ENCODE measurements at places on chromosomes 13 and 19.

GRCh38 chr13:97366172-97366688 lies 67.7 kb upstream of the RAP2A start:
- no peak for DNase-seq

DNA sequence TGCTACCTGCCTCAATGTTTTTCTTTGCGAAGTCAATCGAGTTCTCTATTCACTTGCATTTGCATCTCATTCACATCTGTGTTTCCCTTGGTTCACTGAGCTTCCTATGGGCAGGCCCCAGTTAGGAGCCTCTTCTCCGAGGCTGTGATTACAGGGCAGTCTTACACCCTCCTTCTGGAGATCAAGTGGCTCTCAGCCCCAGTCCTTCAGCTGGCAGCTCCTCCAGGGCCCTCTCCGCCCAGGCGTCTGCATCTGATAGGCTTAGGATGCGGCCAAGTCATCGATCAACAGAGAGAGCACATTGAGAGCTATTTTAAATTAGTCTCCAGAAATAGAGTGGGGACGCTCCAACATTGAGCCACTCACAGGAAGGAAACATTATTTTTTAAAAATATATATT lies 44.2 kb downstream of the MBNL2 start:
- DNase-seq = no peak

DNA sequence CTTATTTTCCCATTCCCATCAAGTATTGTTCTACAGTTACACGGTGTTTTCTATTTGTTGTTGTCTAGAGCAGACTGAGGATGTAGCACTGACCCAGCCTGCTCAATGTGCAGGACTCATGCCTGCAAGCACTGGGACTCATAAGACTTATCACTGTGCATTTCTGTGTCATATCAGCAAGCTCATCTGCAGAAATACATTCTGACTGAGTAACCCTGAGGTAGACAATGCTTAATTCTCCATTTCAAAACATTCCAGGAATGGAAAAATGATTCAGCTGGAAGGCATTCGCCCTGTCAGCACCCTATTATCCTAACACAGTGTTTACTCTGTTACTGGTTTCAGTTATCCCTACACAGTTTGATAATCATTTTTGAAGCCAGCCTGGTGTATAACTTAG lies 2506.4 kb downstream of the PCDH9 start:
- peak; percentile 45 for DNase-seq

DNA sequence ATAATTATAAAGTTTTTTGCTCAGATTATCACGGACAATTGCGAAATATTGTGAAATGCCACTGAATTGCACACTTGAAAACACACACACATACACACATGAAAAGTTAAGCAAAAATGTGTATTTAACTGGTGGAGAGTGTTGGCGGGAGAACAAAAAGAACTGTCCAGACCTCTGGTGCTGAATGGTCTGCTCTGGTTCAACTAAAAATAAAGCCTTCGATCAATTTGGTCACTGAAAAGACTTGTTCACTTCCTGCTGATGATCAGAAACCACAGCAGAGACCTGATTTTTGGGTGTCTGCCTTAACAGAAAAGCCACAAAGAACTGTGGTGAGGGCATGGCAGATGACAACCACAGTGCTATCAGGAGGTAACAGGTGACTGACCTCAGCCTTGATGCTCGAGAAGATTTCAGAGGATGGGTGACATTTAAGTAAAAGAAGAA lies 4.0 kb upstream of the IGFL1 start:
- no peak for DNase-seq

DNA sequence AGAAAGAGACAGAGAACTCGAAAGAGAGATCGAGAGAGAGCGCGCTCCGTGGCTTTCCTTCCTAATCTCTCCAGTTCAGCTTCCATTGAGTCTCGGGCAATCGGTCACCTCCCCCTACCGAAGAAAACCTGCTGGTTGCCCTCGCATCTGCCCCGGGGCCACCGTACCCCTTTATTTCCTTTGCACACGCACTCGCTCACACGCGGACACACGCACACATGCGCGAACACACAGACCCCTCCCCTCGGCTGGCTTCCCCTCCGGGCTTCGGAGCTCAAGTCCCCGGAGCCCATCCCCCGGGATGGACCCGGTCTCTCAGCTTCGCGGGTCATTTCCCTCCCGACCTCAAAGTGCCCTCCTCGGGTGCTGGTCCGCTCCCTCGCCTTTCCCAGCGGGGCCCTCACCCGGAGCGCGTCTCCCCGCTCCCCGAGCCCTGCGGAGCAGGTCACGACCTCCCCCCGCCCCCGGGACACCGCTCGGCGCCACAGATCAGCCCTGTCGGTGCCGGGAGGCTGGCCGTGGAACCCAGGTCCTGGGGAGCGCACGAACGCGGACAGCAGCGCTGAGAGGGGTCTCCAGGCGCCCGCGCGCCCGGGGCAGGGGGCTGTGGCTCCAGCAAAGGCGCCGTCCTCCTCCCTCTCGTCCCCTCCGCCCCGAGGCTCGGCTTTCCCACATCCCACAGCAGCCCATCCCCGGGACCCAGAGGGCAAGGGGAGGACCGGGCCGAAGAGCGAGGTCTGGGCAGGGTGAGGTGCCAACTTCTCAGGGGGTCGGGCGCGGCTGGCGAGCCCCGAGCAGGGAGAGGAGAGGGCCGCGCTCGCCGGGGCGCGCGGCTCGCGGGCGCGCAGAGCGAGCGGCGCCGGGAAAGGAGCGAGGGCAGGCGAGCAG lies 1.8 kb downstream of the DACH1 start:
- no peak for DNase-seq

- no peak for DNase-seq
Observed at GRCh38 chr13:44786756-44787155, 202.5 kb downstream of the NUFIP1 start.

- DNase-seq = no peak
Observed at GRCh38 chr13:108708921-108709320, 79.5 kb downstream of the MYO16 start.

DNA sequence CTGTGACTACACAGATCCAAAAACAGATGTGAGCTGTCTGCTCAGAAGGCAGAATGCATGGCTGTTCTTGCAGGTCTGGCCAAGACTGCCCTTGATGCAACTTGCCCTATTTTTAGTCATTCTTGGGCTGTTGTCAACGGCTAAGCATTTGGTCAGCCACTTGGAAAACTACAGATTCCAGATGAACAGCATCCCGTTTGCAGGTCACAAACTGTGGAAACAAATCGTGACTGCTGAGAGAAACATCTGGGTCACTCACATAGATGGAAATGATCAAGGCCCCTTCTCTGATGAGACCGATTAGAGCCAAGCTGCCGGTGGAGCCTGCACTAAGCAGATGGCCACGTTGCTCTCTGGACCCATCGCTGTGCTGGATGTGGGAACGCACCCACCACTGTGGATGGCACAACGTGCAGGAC lies 15.4 kb upstream of the METTL21C start:
- no peak for DNase-seq

DNA sequence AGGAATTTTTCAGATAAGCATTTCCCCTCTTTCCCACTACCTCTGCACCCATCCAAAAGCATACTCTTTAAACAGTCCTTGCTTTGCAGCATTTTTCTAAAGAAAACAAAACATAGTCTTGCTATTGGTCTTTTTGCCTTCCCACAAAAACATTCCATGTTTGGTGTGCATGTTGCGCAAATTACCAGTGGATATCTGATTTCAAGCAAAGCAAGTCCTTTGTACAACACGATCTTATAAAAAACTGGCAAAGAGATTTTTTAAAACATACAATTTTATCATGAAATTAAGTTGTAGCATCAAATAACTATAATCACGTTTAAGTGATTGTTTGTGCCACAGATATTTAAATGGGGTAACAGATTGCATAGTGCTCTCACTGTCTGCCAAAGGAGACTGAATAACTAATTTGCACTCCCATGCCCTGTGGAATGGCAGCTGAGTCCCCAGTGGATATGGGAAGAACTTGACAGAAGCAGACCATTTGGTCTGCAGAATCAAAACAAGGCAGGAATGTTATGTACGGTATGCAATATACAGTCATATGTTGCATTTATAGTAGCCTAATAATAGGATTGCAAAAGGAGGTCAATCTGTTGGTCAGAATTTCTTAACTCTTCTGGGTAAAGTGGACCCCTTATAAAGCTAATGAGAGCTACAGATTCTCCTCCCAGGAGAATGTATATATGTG lies 285.7 kb downstream of the TBC1D4 start:
- DNase-seq = no peak

DNA sequence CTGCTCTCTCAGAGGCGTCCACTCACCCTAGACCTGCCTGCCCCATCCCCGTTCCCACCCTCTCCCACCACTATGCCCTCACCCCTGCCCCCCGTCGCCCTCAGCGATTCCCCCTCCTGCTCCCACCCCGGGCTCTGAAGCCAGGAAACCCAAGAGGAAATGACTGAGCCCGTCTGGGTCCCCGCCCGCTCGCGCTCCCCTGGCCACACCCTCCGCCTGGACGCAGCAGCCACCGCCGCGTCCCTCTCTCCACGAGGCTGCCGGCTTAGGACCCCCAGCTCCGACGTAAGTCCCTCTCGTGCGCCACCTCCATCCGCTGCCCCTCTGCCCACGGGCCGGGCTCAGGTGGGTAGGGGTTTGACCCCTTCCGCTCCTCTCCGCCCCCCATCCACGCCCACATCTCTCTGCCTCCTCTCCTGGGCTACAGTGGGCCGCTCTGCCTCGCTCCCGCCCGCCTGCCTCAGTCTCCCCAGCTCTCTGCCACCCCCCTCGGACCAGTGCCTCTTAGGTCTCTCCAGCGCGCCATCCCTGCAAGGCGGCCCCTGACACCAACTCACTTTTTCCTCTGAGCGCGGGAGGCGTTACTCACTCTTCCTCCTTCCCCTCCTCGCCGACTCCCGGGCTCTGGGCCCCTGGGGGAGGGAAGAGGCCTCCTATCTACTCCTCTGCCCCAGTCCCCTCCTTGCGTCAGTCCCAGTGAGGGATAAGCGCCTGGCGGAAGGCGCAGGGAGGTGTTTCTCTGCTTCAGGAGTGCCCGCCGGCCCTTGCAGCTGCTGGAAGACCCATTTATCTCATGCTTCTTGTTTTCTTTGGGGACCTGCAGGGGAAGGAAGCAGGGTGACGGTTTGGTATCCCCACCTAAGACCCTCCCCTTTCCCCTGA lies at the start of gene FXYD5:
Gene FXYD5 (plus strand): TSS at position 211 of the 882 bp plus-strand sequence. CDS start 816 bp downstream, outside the sequence.
- no peak for DNase-seq

- no peak for DNase-seq
Observed at GRCh38 chr19:32269831-32270230, 75.6 kb upstream of the ZNF507 start.

- DNase-seq = no peak
Observed at GRCh38 chr19:35717665-35718344, at the start of gene KMT2B. Gene KMT2B (plus strand): TSS chr19:35718003. CDS start chr19:35718019, 16 bp downstream.

- DNase-seq = no peak
Observed at GRCh38 chr13:97506511-97506910, 72.5 kb downstream of the RAP2A start.

DNA sequence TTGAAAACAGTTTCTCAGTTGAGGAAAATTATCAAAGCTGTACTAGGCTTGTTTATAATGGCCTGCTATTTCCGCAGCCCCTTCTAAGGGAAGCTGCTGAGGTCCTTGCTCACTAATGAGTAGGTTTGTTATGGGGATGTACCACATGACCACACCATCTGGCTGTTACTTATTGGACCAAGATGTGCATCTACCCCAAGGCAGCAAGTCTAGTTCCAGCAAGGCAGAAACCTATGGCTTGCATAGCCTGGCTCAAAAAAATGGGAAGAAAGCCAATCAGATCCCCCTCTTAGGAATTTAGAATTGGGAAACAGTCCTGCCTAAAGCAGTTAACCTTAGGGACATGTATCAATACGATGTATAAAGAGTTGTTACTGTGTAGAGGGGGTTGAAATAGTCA lies 186.5 kb upstream of the SPRY2 start:
- DNase-seq = no peak

GRCh38 chr13:46905249-46905648 lies 8.4 kb upstream of the HTR2A start:
- no peak for DNase-seq

- no peak for DNase-seq
Observed at GRCh38 chr19:14237014-14237941, 31.3 kb upstream of the ADGRL1 start.

DNA sequence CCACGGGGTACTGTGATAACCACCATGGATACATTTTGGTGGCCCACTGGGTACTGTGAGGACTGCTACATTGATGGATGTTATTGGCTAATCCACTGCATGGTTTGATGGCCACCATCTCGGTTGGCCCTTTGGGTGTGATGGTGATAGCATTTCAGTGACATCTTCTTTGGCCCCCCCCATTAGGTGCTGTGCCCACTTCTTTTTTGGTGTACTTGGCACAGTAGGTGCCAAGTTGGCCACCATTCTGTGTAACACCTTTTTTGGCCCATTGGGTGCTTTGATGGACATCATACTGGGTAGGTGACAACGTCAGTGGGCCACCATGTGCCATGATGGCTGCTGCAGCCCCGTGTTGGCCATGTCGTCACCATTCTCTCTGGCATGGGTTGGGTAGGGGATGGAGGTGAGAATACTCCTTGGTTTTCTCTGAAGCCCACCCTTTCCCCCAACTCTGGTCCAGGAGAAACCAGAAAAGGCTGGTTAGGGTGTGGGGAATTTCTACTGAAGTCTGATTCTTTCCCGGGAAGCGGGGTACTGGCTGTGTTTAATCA lies 9.2 kb downstream of the FOXA3 start:
- no peak for DNase-seq

- DNase-seq = no peak
Observed at GRCh38 chr19:21907516-21907915, 71.5 kb upstream of the ZNF43 start.

DNA sequence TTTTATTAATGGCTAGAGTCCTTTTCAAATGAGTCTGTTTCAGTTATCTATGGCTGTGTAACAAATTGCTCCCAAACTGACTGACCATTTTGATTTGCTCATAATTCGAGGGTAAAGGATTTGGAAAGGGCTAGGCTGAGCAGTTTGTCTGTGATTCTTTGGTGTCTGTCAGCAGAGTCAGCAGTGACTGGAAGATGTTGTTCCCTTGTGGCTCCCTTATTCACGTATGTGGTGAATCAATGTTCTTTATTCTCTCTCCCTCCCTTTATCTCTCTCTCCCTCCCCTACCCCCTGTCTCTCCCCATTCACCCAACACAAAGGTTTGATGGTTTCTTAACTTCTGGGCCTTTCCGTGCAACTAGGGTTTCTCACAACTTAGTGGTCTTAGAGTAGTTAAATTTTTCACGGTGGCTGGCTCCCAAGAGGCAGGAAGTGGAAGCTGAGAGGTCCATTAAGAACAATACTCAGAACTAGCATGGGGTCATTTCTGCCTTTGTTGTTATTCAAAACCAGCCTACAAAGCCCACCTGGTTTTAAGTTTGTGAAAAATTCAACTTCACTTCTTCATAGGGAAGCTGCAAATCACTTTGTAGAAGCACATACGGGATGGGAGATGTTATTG lies 772.5 kb upstream of the SLITRK1 start:
- no peak for DNase-seq

DNA sequence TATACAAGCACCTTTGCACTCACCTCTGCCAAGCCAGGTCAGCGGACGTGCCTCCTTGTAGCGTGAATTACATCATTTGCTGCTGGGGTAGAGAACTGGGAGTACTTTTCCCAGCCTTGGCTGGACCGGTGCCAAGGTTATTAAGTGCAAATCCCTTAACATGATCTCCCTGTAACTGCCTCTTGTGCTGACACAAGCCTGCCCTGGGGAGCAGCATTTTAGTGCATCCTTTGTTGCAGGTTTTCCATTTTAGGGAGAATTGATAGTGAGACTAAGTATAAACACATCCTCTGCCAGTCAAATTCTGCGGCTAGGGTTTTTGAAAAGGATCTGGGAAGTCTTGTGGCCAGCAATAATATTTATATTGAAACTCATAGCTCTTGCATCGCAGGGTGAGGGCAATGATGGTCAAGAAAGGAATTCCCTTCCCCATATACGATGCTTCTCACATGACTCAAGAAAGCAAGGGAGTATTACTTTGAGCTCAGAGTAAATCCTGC lies 32.7 kb upstream of the DCLK1 start:
- no peak for DNase-seq
